Cardiac septum (tissue), 1 donor: ENCODE measurements at places on chromosomes 4 and X. TPM values are rescaled to one million over a fixed set of nuclear protein-coding genes. Genes with fewer than 3 reads are reported as not detected.

Gene CFAP97
- total RNA-seq, result 14.9 TPM

Gene RPL36A
- 57.5 TPM for total RNA-seq

Gene PPP1R2C
- not detected for total RNA-seq

Gene CFAP299
- not detected for total RNA-seq

Gene SH3RF1
- total RNA-seq, result 15.6 TPM

Gene SLC34A2
- total RNA-seq, result 0.19 TPM

Gene MBTPS2
- 11.2 TPM for total RNA-seq

Gene TASL
- total RNA-seq, result 0.22 TPM

Gene CPEB2
- total RNA-seq, result 17.7 TPM

Gene TLR2
- total RNA-seq, result 5.1 TPM

Gene HSFX3
- 0.59 TPM for total RNA-seq

Gene PCDH19
- 0.54 TPM for total RNA-seq

Gene GAK
- total RNA-seq, result 36.1 TPM

Gene SMIM10
- total RNA-seq, result 4.9 TPM

Gene NUDT11
- not detected for total RNA-seq

Gene CXCL6
- 0.22 TPM for total RNA-seq

Gene RPS6KA3
- 40.4 TPM for total RNA-seq

Gene GTPBP6
- total RNA-seq, result 35.3 TPM

Gene GAGE1
- total RNA-seq, result not detected

Gene SASH3
- 3.8 TPM for total RNA-seq

Gene HS6ST2
- total RNA-seq, result 0.24 TPM

Gene KCTD8
- 0.67 TPM for total RNA-seq

Gene CYBB
- total RNA-seq, result 9.8 TPM

Gene TECRL
- total RNA-seq, result 1,093 TPM

Gene CPE
- total RNA-seq, result 43.5 TPM

Gene POLN
- 2.3 TPM for total RNA-seq

Gene PCYT1B
- total RNA-seq, result 0.27 TPM

Gene FAM47A
- not detected for total RNA-seq

Gene LANCL3
- 0.75 TPM for total RNA-seq

Gene FRMD7
- total RNA-seq, result 0.30 TPM

Gene KLB
- 0.05 TPM for total RNA-seq

Gene ADGRG2
- total RNA-seq, result 0.35 TPM

Gene AP1S2
- 198 TPM for total RNA-seq

Gene SORBS2
- total RNA-seq, result 1,779 TPM

Gene HTRA3
- total RNA-seq, result 50.8 TPM

Gene CTSO
- total RNA-seq, result 9.0 TPM

Gene GLUD2
- 1.6 TPM for total RNA-seq

Gene PTCHD1
- 0.22 TPM for total RNA-seq

Gene MAGEE1
- total RNA-seq, result 3.7 TPM

Gene ABCE1
- total RNA-seq, result 39.5 TPM
